ENCODE measurements at places on chromosomes 3 and 15.

DNA sequence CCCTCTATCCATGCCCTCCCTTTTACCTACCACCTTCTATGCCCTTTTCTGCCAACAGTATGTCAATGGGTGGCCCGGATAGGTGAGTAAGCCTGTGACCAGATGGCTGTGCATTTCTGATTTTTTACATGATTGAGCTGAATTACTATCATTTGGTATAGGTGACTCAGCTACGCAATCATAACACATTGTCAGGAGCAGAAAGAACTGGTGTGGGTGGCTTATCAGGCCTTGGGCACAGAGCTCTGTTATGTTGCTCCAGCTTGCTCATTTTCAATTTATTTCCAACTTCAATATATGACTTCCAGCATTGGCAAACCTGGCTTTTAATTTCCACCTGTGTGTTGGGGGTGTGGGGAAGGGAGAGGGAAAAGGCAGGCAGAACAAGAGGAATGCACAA lies 86.6 kb upstream of the AGBL1 start:
- DNase-seq = no peak

DNA sequence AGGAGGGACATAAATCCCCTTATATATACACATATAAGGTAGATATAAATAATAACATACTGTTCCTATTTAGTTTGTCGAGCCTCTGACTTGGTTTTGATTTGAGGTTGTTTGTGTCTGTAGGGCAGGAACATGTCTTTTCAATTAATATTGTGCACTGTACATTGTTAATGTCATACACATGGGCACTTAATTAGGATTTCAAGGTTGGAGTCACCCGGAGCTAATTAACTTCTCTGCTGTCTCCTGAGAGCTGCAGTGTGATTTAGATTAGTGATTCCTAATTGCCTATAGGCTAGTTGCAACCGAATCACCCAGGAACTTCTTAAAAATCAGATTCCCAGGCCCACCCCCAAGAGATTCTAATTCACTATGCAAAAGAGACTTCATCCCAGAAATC lies 50.4 kb upstream of the FILIP1L start:
- no peak for DNase-seq

- no peak for DNase-seq
These were observed 49.4 kb downstream of the NFKBIZ start for GRCh38 chr3:101898752-101899169.

DNA sequence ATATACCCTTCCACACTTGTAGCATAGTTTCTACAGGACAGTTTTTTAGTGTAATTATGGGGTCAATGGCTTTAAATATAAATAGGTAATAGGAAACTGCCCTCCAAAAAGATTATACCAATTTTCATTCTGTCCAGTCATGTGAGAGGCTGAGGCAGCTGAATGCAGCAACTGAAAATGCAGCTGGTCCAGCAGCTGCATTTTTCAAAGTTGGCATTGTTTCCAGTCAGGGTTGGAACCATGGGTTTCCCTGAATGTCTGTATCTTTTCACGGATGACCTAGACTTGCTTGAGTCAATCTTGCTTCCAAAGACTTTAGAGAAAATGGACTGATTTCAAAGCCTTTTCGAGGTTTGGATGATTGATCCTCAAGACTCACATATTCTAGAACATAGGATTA lies 9.9 kb upstream of the KNL1 start:
- no peak for DNase-seq

Data from activated naive CD4-positive, alpha-beta T cell treated with Interleukin-2 at 50 U/mL for 16 hours (primary cell).